Stimulated activated memory B cell treated with anti-CD40 and anti-IgM and Interleukin-4, amounts not matched to agents 10 μg/mL and 1 μg/mL and 100 μg/mL, for 72 hours (primary cell): ENCODE measurements at places on chromosomes 16 and 17.
A peak's percentile ranks its signal among the peaks of the same experiment; 100 is the strongest.

DNA sequence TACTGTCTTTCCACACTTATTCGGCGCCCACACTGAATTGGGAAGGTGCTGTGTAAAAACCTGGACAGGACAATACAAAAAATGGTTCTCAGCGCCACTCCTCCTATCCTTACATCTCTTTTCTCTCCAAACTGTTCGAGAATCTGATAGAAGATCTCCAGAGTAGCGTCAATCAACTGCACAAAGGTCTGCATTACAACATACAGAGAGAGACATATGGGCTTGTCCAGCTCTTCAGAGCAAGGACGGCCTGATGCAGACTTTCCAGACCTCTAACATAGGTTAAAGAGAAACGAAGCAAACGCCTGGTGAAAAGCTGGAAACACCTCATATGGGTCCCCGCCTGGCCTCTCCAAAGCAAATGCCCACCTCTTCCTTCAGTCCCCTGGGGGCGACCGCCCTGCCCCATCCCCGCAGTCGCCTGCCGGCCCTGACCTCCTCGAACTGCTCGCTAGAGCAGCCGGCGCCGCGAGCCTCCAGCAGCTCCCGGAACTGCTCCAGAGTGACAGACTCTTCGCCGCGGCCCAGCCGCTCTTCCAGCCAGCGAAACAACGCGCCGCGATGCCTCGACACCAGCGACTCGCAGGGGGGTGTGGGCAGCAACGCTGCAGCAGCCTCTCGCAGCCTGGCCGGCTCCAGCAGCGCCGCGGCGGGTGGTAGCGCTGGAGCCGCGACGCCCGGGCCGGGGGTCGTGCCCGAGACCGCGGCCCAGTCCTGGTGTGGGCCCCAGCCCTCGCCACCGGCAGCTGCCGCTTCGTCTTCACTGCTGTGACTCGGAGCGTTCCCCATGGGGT lies 526 bp downstream of the ZZEF1 start:
- peak; percentile 2 for ATAC-seq

DNA sequence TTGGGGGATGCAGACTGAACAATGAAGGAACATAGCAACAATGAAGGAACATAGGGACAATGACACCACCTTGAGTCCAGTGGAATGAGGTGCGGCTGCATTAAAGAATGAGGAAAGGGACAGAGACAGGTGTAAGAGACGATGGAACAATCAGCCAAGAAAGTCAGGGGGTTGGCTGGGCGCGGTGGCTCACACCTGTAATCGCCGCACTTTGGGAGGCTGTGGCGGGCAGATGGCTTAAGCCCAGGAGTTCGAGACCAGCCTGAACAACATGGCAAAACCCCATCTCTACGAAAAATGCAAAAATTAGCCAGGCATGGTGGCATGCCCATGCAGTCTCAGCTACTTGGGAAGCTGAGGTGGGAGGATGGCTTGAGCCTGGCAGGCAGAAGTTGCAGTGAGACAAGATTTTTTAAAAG lies 13.6 kb upstream of the CBFB start:
- ATAC-seq: no peak

GRCh38 chr16:66705790-66706505 lies 9.4 kb upstream of the CMTM4 start:
- no peak for ATAC-seq

GRCh38 chr17:60545465-60546191 lies 19.6 kb upstream of the APPBP2 start:
- no peak for ATAC-seq

GRCh38 chr16:74991593-74992403 lies 6.9 kb upstream of the WDR59 start:
- no peak for ATAC-seq

GRCh38 chr17:6508519-6509030 lies 47.8 kb downstream of the PITPNM3 start:
- ATAC-seq: no peak

DNA sequence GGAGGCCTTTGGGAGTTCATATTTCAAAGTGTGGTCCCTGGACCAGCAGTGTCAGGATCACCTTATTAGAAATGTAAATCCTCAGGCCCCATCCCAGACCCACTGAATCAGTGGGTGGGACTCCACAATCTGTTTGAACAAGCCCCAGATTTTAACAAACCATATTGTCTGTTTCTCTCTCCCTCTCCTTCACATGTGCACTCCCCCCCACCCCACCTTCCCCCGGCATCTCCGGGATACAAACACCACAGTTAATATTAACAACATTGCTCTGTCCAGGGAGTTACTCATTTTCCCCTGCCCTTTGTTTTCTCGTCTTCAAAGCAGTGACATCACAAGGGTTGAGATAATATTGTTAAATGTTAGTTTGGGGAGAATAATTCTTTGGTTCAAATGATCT lies 127.3 kb downstream of the KATNIP start:
- no peak for ATAC-seq
